Fibroblast of the aortic adventitia (primary cell): ENCODE measurements at places on chromosomes 1 and 21.

GRCh38 chr1:85568660-85569059, 11.9 kb upstream of the CCN1 start:
- DNase-seq = no peak

GRCh38 chr1:59569198-59569597, 245.6 kb upstream of the HOOK1 start:
- no peak for DNase-seq

DNA sequence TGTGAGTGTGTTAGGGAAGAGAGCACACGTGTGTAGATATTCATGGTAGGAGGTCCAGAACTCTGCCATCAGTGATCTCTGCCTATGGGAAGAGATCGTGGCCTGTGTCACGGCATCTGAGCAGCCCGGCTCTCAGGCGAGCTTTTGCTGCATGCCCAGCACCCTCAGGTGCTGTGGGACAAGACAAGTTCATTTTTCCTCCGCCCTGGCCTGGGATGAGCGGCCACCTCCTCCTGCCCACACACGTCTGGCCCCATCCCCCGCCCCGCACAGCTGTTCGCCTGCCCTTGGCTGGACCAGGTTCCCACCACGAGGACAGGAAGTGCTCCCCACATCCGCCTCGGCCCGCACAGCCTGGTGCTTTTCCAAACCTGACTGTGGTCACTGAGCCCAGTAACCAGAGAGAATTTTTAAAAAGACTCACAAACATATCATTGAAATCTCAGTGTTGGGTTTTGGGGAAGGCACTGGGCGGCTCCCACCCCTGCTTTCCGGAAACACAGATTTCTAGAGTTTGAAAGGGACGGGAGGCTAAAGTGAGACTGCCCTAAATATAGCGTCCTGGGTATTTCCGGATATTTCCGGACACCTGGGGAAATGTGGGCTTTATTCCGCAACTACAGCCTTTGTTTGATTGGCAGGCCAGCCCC, 18.0 kb downstream of the BMP8A start:
- DNase-seq = no peak

DNA sequence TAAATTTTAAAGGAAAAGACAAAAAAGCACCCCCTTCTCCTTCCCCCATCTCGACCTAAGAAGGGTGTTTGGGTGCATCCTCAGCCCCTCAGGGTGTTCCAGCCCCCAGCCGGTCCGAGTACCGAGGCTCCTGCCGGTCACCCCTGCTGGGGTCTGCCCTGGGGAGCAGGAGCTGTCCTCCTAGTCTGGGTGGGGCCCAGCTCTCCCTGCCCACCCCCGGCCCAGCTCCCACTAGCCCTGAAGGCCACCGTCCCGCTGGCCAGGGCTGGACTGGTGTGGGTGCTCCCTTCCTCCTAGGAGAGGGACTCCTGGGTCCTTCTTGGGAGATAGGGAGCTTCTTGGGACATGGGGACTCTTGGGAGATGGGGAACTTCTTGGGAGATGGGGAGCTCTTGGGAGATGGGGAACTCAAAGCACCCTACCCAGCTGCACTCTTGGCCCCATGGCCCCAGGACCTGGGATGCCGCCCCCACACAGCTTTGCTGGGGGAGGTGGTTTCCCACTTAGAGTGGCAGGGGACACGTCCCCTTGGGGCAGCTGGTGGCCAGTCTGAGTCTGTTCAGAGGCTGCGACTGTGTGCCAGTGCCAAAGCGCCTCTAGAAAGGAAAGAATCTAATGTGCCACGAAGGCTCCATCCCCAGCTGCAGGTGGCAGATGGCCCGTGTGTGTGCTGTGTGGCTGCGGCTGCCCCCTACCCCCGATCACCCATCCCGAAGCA, 44.5 kb downstream of the MORN1 start:
- no peak for DNase-seq

- no peak for DNase-seq
Measured at GRCh38 chr1:35603468-35603867, 30.4 kb downstream of the TFAP2E start.

DNA sequence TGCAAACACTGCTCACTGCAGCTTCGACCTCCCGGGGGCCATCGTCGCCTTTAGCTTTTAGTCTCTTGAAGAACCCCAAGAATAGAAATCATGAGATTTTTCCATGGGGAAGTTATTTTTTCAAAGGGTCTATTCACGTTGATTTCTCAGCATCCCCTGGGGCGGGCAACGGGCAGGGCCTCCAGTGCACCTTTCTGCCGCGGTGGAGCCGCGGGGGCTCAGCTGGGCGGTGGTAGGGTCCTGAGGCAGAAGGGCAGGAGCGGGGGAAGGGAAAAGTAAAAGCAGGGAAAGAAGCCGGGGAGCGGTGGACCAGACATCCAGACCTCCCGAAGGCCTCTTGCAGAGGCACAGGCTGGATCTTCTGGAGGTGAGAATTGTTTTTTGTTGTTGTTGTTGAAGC, 253.8 kb downstream of the FAM72C start:
- DNase-seq = no peak

GRCh38 chr1:9119745-9120144, 9.2 kb downstream of the GPR157 start:
- no peak for DNase-seq

DNA sequence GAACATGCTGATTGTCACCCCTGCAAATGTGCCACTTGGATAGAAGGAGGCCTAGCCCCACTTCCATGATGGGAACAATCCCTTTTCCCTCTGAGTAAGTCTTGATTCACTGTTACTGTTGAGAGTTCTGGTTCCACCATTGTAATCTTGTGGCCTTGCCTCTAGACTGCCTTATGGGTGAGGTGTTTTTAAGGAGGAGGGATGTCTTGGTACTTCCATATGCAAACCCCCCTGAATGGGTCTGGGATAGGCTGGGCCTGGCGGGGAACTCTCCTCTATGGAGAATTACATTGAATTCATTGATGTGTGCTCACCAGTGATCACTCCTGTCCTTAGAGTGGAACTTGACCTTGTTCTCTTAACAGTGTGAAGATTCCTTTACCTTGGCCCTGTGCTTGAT, 5.8 kb downstream of the GALNT2 start:
- DNase-seq = no peak

DNA sequence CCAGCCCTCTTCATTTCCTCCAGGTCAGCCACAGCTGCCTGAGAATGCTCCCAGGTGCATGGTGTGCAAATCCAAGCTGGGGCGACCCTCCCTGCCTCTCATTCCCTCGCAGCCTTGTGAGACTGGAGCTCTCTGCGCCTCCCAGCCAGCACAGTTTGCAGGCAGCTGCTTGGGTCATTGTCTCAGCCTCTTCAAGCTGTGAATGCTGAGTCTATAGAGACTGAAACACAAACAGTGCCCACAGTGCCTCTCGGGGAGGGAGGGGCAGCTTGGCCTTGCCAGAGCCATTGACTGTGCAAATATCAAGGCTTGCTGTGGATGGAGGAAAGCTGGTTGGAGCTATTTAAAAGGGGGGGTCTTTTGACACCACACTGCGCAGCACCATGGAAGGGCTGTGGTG, 10.6 kb downstream of the PLXNA2 start:
- no peak for DNase-seq

GRCh38 chr21:46598581-46599572, 6.0 kb downstream of the S100B start:
- DNase-seq = peak; percentile 95

GRCh38 chr1:33377013-33377412, 53.9 kb downstream of the PHC2 start:
- DNase-seq = no peak

DNA sequence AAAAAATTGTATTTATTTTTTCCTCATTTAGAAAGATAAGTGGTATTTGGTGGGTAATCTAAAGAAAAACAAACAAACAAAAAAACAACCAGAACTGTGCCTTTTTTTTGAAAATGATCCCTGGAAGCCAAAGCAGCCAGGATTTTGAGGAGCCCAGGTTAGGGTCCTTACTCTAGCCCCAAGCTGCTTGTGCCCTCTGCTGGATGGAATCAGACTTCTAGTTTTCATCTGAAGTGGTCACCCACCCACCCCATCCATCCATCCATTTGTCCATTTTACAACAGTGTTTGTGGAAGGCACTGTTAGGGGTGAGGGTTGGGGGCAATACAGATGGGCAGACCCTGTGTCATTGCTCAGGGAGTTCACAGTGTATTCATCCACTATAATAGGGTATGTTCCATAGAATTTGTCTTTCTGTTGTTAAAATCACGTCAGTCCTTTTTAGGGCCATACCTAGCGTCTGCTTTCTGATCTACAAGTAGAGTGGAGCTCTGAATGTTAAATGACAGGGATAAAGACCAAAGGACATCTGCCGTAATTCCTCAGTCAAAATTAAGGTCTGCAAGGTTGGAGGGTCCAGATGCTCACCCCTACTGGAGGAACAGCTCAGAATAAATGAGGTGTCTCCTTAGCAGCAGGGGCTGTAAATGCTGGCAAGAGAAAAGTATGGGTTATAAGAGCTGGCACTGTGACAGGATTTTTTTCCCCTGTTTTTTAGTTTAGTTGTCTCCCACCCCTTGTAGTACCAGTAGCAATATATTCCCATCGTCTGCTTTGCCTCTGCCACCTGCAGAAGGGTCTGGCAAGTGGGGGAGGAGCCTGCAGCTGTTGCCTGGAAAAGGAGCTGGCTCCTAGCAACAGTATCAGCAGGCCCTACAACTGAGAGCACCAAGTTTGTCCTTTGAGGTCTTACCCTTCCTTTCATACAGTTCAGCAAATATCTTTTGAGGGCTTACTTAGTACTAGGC, 3.2 kb downstream of the LRRC42 start:
- peak; percentile 64 for DNase-seq

DNA sequence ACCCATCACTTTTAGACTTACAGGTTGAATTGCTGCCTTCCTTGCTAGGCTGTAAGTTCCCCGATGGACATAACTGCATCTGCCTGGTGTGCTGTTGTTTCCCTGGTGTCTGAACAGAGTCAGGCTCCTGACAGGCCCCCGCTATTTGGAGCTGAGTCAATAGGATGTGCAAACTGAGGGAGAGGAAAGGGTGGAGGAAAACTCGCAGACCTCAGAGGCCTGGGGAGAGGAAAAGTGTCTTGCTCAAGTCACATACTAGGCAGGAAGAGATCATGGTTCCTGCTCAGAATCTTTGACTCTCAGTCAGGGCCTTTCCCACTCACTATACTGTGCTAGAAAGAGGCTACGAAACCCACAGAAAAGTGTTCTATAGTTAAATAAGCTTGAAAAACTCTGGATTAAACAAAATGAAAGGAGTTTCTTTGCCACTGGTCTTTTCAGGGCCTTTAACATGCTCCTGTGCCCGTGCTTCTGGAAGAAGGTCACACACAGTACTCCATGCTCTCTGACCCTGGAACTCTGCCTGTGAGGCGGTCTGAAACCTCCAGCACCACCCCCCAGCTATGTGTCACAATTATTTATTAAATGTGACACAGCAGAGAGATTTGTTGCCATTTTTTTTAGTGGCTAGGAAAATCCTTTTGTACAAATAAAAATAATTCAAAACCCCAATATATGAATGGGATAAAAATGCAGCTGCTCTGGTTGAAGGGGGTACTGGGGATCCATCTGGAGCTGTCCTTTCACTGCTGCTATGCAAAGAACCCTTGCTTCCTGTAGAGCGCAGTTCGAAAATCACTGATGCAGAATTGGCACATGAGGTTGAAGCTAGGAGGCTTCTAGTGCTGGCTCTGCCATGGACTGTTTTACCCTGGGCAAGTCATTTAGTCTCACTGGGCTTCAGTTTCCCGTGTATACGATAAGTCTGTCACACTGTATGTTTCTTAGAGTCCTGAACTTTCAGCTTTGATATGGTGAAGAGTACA, 20.1 kb upstream of the CDCP2 start:
- no peak for DNase-seq

GRCh38 chr1:35707601-35708440, 10.9 kb downstream of the C1orf216 start:
- no peak for DNase-seq

GRCh38 chr21:29501451-29501850, 202.7 kb downstream of the BACH1 start:
- DNase-seq = peak; percentile 36
